Inflammatory macrophage (primary cell): ENCODE measurements at places on chromosomes 2 and 18.

- no peak for DNase-seq
Measured at GRCh38 chr2:85717308-85718008, 23.3 kb downstream of the GNLY start.

GRCh38 chr2:192932376-192932775, 737.6 kb upstream of the TMEFF2 start:
- no peak for DNase-seq

GRCh38 chr18:3411327-3411726, 38.6 kb upstream of the TGIF1 start:
- DNase-seq = no peak

- no peak for DNase-seq
Measured at GRCh38 chr2:130834091-130834930, 2.4 kb upstream of the ARHGEF4 start.

- DNase-seq = no peak
Measured at GRCh38 chr2:974502-974901, 23.9 kb downstream of the SNTG2 start.

DNA sequence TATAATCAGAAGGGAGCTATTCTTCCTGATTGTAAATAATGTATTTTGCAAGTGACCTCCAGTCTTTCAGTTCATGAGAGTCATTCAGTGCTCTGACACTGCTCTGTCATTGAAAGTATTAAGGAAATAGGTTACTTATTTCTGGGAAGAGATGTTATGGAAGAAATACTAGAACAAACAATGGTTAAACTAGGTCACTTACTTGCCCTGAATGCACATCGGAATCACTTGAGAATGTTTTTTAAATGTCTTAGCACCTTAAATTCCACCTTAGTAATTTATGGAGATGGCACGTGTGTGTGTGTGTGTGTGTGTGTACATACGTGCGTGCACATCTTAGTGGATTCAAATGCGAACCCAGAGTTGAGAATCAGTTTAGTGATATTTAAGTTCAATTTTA, 126.6 kb upstream of the KCNH7 start:
- DNase-seq = no peak

DNA sequence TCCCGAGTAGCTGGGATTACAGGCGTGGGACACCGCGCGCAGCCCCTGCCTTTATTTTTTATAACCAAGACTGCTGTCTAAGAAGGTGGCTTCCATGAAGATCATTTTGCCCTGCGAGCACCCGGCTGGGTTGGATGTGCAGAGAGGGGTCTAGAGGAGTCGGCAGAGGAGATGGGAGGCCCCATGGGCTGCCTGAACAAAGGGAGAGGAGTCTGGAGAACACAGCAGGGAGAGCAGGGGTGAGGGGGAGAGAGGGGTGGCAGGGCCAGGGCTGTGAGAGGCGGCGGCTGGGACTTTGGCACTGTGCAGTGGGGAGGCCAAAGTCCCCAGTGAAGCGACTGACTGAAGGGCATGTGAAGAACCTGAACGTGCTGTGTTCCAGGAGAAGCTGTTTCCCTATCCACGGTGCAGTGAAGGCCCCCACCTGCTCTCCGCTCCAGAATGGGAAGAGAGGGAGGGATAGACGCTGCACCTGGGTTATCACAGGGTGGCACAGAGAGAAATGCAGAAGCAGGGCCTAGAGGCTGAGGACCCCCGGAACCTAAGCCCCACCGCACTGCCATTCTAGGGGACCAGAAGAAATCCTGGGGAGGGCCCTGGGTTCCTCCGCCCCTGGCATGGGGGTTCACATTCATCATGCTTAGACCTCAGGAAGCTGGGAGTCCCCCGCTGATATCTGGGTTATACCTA, 24.8 kb upstream of the FOSL2 start:
- DNase-seq = no peak
